NCI-H2081 treated with DMSO at 0.1 percent for 48 hours (cell line): ENCODE measurements at places on chromosomes 16 and 17.

- DNase-seq = peak; percentile 96
These were observed 939.9 kb upstream of the SOX9 start for GRCh38 chr17:71180801-71181385.

DNA sequence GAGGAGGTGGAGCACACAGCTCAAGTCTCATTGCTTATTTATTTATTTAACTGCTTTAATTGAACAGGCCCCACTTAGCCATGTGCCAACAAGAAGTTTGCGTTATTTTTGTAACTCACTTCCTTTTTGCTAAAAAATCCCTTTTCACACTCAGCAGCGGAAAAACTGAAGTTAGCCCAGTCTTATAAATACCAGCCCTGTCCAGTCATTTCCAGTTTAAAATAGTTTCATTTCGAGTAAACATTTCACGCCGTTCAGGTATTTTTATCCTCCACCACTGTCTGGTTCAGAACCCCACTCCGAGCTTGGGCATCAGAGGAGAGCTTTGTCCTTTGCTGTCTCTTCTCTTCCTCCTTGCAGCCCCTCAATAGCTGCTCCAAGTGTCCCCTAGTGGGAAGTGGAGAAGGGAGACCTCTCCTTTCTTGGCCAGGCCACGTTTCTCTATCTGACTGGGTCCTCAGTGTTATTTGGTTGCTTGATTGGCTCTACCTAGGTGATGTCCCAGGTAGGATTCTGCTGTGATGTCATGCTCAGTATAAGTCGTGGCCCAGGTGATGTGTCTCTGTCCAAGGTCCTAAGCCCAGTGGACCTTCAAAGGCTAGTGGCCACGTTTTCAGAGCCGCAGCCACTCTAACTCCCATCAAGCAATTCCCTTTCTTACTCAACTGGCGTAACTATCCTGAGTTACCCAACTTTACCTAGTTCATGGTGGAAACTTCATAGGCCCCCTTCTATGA, 53.0 kb upstream of the GAS7 start:
- DNase-seq = no peak

DNA sequence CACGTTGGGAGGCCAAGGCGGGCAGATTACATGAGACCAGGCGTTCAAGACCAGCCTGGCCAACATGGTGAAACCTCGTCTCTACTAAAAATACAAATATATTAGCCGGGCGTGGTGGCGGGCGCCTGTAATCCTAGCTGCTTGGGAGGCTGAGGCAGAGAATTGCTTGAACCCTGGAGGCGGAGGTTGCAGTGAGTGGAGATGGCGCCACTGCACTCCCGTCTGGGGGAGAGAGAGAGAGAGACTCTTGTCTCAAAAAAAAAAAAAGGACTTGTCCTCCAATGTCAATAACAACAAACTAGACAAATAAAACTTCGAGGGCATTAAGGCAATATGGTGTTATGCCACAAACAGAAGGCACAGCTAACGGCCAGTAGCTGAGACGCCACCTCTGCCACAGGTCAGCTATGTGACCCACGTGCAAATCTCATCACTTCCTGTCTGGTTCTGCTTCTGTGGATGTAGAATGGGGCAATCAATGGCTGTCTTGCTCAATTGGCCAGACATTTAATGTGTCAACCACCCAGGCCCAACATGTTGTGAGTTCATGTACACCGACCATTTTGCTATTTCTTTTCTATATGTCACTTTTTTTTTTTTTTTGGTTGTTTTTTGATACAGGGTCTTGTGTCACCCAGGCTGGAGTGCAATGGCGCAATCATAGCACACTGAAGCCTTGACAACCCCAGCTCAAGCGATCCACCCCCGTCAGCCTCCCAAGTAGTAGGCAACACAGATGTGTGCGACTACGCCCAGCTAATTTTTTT, 834 bp upstream of the TXNDC11 start:
- no peak for DNase-seq

- DNase-seq = no peak
These were observed 32.3 kb upstream of the TAOK1 start for GRCh38 chr17:29357821-29358232.

DNA sequence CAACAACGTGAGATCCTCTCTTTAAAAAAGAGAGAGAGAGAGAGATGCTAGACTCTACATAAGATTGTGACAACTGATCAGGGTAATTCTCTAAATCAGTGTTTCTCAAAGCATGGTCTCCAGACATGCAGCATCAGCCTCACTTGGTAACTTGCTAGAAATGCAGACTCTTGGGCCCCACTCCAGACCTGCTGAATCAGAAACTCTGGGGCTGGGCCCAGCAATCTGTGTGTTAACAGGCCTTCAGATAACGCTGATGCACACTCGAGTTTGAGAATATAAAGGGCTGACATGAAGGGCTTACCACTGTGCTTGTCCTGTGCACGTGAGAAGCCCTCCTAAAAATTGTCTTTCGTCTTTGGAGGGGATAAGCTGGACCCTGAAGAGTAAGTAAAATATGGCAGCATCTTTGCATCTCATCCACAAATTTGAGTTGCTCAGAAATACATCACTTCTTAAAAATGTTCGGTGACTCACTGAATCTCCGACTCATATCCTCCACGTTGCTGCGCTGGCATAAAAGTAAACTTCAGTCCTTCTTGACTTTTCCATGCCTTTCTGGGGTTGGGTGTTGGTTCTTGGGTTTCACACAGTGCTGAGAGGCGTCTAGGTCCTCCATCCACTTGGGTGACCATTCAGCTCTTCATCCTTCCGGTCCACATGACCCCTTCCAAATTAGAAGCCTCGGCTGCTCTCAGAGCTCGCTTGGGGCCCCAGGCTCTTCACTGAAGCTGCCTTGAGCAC, 26.1 kb upstream of the KDM8 start:
- DNase-seq = no peak

DNA sequence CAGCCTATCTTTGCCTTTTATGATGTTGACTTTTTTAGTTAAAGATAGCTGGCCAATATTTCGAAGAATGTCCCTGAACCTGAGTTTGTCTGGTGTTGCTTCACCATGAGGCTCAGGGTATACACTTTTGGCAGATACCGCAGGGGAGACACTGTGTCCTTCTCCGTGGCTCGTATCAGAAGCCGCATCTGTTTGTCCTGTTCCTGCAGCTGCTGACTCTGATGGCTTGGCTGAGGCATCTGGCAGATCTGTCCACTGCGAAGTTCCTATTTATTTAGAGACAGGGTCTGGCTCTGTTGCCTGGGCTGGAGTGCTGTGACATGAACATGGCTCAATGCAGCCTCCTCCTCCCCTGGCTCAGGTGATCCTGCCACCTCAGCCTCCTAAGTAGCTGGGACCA, 93.5 kb downstream of the CRISPLD2 start:
- no peak for DNase-seq

- DNase-seq = no peak
These were observed 343.0 kb upstream of the CDH5 start for GRCh38 chr16:66023481-66023880.

DNA sequence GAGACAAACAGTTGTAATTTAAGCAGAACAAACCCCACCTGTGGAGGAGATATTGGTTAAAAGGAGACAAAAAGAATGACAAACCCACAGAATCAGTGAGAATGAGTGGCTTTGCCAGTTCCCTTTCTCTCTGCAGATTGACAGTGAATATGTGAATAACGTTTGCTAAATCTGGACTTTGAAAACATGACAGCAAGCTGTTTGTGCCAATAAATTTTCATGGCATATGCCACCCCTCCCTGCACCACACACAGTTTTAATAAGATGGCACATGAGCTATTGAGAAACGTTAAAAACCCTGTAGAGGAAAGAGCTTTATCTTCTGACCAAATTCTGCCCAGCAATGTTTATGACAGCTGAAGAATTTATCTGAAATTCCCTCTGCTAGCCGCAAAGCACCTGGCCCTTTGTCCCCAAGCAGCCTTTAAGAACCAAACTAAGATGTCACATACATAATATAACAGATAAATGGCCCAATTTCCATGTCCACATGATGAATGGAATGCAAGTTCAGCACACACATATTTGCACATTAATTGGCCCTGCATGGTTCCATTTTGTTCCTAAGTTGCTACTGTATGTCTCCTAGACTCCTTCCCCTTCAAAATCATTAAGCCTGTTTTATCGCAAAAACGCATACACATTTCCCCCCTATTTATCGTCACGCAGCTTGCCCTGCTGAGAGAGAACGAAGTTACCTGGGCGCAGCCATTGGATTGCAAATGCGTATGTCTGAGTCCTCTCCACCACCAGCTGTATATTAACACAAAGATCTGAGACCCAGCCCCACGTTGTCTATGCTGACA, 773.5 kb upstream of the EEF2KMT start:
- no peak for DNase-seq

GRCh38 chr16:76268824-76269223, 8.4 kb upstream of the CNTNAP4 start:
- no peak for DNase-seq

DNA sequence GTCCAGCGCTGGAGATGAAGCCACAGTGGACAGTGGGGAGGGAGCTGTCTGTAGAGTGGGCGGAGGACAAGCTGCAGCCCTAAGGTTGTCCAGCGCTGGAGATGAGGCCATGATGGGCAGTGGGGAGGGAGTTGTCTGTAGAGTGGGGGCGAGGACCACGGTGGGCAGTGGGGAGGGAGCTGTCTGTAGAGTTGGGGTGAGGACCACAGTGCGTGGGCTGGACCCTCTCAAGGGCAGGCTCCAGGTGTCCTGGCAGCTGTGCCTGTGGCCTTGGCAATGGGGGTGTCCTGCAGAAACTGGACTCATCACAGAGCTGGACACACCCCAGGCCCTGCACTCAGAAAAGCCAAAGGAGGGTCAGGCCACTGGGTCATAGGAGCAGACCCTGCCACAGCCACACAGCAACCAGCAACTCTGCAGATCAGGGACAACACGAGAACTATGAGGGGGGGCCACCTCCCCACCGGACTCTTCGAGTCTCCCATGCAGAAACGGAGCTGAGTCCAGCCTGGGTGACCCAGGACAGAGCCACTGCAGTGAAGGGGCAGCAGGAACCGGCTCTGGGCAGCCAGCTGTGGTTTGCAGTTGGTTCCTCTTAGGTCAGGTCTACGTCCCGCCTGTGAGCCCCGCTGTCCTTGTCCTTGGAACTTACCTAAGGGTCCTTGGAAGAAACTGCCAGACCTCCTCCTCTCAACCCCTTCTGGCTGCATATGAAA, 33.4 kb upstream of the CBFA2T3 start:
- no peak for DNase-seq

- DNase-seq = no peak
These were observed 9.2 kb downstream of the NXN start for GRCh38 chr17:970364-970763.

DNA sequence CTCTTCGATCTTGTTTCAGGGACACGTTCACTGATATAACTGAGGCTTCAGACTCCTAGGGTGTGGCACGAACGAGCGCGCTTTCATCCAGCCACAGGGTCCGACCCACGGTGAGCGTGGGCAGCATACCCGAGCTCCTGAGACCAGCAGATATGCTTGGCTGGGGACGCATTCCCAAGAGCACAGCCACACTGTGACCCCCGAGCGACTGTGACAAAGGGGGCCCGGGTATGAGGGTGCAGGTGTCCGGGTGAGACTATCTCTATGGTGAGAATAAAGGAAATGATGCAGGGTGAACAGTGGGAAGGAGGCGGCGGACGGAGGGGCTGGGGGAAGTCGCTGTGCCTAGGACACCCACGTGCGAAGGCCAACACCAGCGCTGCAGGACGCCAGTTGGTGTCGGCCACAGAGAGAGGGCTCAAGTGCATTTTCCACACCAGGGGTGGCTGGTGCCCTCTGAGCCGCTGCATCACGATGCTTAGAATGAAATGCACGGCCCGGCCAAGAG, 17.6 kb downstream of the RPH3AL start:
- DNase-seq = no peak
